ENCODE measurements at places on chromosomes 13 and 19.
A peak's percentile ranks its signal among the peaks of the same experiment; 100 is the strongest.

- no peaks in the 10 kb centered on the region for H3K27me3 ChIP-seq
- H3K4me1 ChIP-seq: peaks cover 12% of the 10 kb centered on the region
- DNase-seq: no peak
- no peak overlapping the region for H3K27ac ChIP-seq
- H3K4me3 ChIP-seq: no peak overlapping the region
- no peaks in the 10 kb centered on the region for H3K36me3 ChIP-seq
Observed at GRCh38 chr19:18429717-18430416, 8.1 kb downstream of the ISYNA1 start.

DNA sequence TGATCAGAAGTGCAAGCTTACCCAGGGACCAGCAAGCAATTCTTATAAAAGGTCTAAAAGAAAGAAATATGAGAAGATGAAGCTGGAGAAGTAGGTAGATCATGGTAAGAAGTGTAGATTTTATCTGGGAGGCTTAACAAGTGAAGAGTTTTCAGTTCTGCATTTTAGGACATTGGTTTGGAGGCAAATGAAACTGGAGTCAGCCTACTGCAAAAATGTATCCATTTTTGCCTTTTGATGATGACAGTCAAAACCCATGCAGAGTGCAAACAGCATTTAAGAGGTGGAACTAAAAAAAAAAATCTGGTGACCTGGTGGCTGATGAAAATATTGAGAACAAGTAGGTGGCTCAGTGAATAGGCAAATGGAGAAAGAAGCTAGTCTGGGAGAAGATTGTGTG lies 216.9 kb downstream of the DNAJC15 start:
- no peak overlapping the region for H3K4me3 ChIP-seq
- no peak for DNase-seq
- H3K27me3 ChIP-seq: no peaks in the 10 kb centered on the region
- H3K4me1 ChIP-seq: no peaks in the 10 kb centered on the region

- H3K4me3 ChIP-seq: no peak overlapping the region
- H3K27ac ChIP-seq: no peak overlapping the region
- H3K4me1 ChIP-seq: no peaks in the 10 kb centered on the region
- no peaks in the 10 kb centered on the region for H3K27me3 ChIP-seq
- no peak for DNase-seq
- H3K36me3 ChIP-seq: peaks cover 9% of the 10 kb centered on the region
Observed at GRCh38 chr19:11044431-11044830, 44.8 kb upstream of the LDLR start.

DNA sequence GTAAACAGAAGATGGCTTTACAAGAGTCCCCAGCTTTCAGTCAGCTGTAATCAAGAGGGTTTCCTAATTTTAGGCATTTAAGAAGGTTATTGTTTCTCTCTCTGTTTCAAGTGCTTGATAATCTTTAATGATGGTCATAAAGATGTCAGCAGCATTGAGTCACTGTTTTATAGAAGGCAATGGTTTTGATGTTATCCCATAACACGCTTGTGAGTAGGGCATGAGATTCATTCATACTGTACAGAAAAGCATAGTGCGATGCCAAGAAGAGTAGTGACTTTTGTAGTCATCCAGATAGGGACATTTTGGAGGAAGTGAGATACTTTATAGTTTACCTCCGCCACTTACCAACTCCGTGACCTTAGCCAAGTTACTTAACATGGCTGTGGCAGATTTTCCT lies 364.2 kb upstream of the SLC10A2 start:
- H3K4me3 ChIP-seq: no peak overlapping the region
- no peaks in the 10 kb centered on the region for H3K27me3 ChIP-seq
- no peak overlapping the region for H3K27ac ChIP-seq
- no peaks in the 10 kb centered on the region for H3K4me1 ChIP-seq
- no peak for DNase-seq

GRCh38 chr13:83182845-83183244 lies 699.4 kb downstream of the SLITRK1 start:
- no peaks in the 10 kb centered on the region for H3K27me3 ChIP-seq
- DNase-seq: no peak
- H3K36me3 ChIP-seq: no peaks in the 10 kb centered on the region
- H3K4me3 ChIP-seq: no peak overlapping the region
- no peaks in the 10 kb centered on the region for H3K4me1 ChIP-seq

- H3K4me1 ChIP-seq: no peaks in the 10 kb centered on the region
- H3K4me3 ChIP-seq: no peak overlapping the region
- H3K27ac ChIP-seq: no peak overlapping the region
Observed at GRCh38 chr13:24505756-24506155, 6.8 kb downstream of the PARP4 start.

GRCh38 chr19:38057959-38058690 lies 151.1 kb downstream of the SIPA1L3 start:
- no peak overlapping the region for H3K4me3 ChIP-seq
- DNase-seq: no peak
- H3K27me3 ChIP-seq: no peaks in the 10 kb centered on the region
- H3K27ac ChIP-seq: no peak overlapping the region
- H3K36me3 ChIP-seq: no peaks in the 10 kb centered on the region

DNA sequence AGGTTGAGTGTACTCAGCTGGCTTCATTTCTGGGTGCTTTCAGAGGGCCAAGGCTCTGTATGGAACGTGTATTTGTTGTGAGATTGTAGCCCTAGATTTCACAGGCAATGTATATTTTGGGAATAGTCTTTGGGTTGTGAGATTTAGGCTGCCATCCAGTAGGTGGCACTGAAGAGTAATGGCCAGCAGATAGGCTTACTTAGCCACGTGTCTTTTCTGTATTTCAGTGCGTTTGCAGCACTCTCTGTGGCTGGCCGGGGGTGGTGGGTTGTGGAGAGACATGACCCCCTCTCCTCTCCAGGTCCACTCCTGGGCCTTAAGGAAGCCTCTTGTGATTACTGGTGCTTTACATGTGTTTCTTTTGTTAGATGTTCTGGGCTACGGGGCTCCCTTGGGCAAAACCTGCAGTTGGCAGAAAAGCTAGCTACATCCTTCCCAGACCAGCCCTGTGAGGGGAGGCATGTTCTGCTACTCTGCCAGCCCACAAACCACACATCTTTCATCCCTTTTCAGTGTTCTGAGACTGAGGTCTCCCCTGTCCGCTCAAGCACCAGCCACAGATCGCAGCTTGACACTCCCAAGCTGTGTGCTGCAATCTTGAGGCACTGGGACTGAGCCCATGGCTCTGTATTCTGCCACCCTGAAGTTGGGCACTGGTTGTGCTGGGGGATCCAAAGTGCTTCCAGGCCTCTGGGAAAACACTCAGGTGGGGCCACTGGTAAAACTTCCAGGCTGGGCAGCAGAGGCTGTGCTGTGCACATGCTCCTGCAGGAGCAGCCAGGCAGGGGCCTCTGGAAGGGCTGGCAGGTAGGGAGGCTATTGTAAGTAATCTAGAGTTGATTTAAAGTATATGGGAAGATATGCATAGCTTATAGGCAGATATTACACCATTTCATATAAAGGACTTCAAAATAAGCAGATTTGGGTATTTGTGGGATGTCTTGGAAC lies 1096.8 kb upstream of the PCDH20 start:
- no peaks in the 10 kb centered on the region for H3K36me3 ChIP-seq
- DNase-seq: peak; percentile 55
- no peak overlapping the region for H3K27ac ChIP-seq
- peaks cover 3% of the 10 kb centered on the region for H3K4me1 ChIP-seq

GRCh38 chr13:64709079-64709478 lies 2521.1 kb downstream of the PCDH9 start:
- no peak for DNase-seq
- H3K4me3 ChIP-seq: no peak overlapping the region
- H3K4me1 ChIP-seq: no peaks in the 10 kb centered on the region
- no peaks in the 10 kb centered on the region for H3K27me3 ChIP-seq

DNA sequence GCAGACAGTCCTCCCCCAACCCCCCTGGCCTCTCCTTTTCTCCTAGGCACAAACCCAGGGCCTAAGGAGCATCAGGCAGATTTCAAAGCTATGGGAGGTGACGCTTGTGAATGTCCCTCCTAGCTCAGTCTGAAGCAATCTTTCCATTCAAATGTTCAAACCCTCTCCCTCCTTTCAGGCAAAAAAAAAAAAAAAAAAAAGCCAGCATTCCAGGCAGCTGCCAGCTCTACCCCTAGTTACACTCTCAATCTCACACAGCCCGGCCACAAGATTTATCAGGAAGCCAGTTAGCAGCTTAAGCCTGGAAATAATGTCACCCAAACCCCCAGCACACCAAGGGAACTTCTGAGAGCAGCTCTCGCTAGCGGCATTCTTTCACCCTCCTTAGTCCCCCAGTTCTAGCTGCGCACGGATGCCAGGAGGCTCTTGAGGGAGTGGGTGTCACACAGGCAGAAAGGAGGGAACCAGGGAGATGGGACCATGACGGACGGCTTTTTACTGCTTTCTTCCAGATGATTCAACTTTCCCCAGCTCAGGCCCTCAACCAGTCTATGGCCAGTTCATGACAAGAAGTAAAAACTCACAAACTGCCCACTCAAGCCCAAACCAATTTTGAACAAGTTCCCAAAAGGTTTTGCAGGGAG lies 6.3 kb downstream of the SH3GL1 start:
- no peak overlapping the region for H3K27ac ChIP-seq
- no peaks in the 10 kb centered on the region for H3K27me3 ChIP-seq
- no peak overlapping the region for H3K4me3 ChIP-seq
- H3K36me3 ChIP-seq: no peaks in the 10 kb centered on the region
- peaks cover 11% of the 10 kb centered on the region for H3K4me1 ChIP-seq

DNA sequence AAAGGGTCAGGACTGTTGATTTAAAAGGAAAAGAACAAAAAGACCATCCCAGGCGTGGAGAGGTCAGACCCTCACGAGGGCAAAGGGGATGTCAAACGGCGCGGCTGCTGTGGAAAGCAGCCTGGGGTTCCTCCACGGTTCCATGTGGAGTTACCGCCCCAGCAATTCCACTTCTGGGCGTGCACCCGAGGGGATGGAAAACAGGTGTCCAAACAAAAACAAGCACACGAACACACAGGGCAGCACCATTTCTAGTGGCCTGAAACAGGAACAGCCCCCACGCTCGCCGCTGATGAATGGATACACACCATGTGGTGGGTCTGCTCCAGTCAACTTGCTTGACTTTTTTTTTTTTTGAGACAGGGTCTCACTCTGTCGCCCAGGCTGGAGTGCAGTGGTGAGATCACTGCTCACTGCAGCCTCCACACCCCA lies 11.2 kb downstream of the AP3D1 start:
- H3K27ac ChIP-seq: no peak overlapping the region
- H3K4me3 ChIP-seq: no peak overlapping the region
- no peaks in the 10 kb centered on the region for H3K27me3 ChIP-seq
- DNase-seq: no peak
- peaks cover 21% of the 10 kb centered on the region for H3K36me3 ChIP-seq
- no peaks in the 10 kb centered on the region for H3K4me1 ChIP-seq

DNA sequence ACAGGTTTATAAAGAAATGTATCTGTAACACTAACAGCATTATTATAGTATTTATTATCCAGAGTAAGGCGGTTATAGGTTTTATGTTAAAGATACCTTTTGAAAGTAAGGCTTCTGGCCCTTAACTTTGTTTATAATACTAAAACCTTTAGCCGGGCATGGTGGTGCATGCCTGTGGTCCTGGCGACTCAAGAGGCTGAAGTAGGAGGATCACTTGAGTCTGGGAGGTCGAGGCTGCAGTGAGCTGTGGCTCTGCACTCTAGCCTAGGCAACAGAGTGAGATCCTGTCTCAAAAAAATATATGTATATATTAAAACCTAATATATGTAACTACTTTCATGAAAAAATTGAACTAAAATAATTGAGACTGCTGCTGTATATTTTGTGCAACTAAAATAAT lies 98.7 kb upstream of the KLF5 start:
- no peak overlapping the region for H3K27ac ChIP-seq
- no peaks in the 10 kb centered on the region for H3K27me3 ChIP-seq
- no peaks in the 10 kb centered on the region for H3K36me3 ChIP-seq
- H3K4me1 ChIP-seq: no peaks in the 10 kb centered on the region
- H3K4me3 ChIP-seq: no peak overlapping the region

GRCh38 chr13:43761616-43762315 lies 25.0 kb downstream of the ENOX1 start:
- no peak overlapping the region for H3K27ac ChIP-seq
- no peaks in the 10 kb centered on the region for H3K4me1 ChIP-seq
- H3K27me3 ChIP-seq: no peaks in the 10 kb centered on the region
- no peaks in the 10 kb centered on the region for H3K36me3 ChIP-seq
- no peak overlapping the region for H3K4me3 ChIP-seq
- DNase-seq: no peak

GRCh38 chr13:78420814-78421213 lies 182.5 kb downstream of the POU4F1 start:
- no peaks in the 10 kb centered on the region for H3K27me3 ChIP-seq
- H3K27ac ChIP-seq: no peak overlapping the region

All from iPS DF 6.9 (cell line).